ENCODE measurements at places on chromosomes 1 and 21. TPM values are rescaled to one million over a fixed set of nuclear protein-coding genes. Genes with fewer than 3 reads are reported as not detected.

- H3K36me3 ChIP-seq = no peaks in the 10 kb centered on the region
- H3K4me1 ChIP-seq = no peaks in the 10 kb centered on the region
- H3K27ac ChIP-seq = no peak overlapping the region
- H3K4me3 ChIP-seq = no peak overlapping the region
These were observed 10.6 kb downstream of the CNR2 start for GRCh38 chr1:23902321-23903278.

GRCh38 chr1:112464501-112464900 is 44.3 kb upstream of the WNT2B start:
- H3K27ac ChIP-seq = no peak overlapping the region
- no peak overlapping the region for H3K4me3 ChIP-seq
- H3K27me3 ChIP-seq = no peaks in the 10 kb centered on the region
- H3K36me3 ChIP-seq = no peaks in the 10 kb centered on the region

GRCh38 chr1:153742411-153743142 is 14.7 kb downstream of the INTS3 start:
- H3K4me1 ChIP-seq = no peaks in the 10 kb centered on the region
- H3K36me3 ChIP-seq = peaks cover 69% of the 10 kb centered on the region
- peak overlapping the region; percentile 54 for H3K27ac ChIP-seq
- DNase-seq = no peak
- H3K4me3 ChIP-seq = no peak overlapping the region

The CFAP74 gene
- polyA plus RNA-seq = 0.16 TPM
